Natural killer cell (primary cell): ENCODE measurements at places on chromosomes 2 and 18. TPM values are rescaled to one million over a fixed set of nuclear protein-coding genes. Genes with fewer than 3 reads are reported as not detected.

- DNase-seq = no peak
- no peaks in the 10 kb centered on the region for H3K4me1 ChIP-seq
- H3K4me3 ChIP-seq = no peak overlapping the region
Observed at GRCh38 chr2:223090540-223091235, 38.7 kb downstream of the KCNE4 start.

C2orf80 gene
- not detected for total RNA-seq

GRCh38 chr2:10584242-10584753, 105.5 kb downstream of the NOL10 start:
- peaks cover 22% of the 10 kb centered on the region for H3K36me3 ChIP-seq
- no peaks in the 10 kb centered on the region for H3K27me3 ChIP-seq
- H3K4me1 ChIP-seq = no peaks in the 10 kb centered on the region
- no peak for DNase-seq

KCNJ13 gene
- total RNA-seq = not detected

CYP1B1 gene
- total RNA-seq = 1.4 TPM
